ENCODE measurements at places on chromosomes 6 and 20. TPM values are rescaled to one million over a fixed set of nuclear protein-coding genes. Genes with fewer than 3 reads are reported as not detected.

GRCh38 chr6:38612143-38612965 lies 27.4 kb downstream of the BTBD9 start:
- no peaks in the 10 kb centered on the region for H3K4me1 ChIP-seq
- H3K4me3 ChIP-seq, result no peak overlapping the region
- no peaks in the 10 kb centered on the region for H3K36me3 ChIP-seq
- H3K27ac ChIP-seq, result no peak overlapping the region

DNA sequence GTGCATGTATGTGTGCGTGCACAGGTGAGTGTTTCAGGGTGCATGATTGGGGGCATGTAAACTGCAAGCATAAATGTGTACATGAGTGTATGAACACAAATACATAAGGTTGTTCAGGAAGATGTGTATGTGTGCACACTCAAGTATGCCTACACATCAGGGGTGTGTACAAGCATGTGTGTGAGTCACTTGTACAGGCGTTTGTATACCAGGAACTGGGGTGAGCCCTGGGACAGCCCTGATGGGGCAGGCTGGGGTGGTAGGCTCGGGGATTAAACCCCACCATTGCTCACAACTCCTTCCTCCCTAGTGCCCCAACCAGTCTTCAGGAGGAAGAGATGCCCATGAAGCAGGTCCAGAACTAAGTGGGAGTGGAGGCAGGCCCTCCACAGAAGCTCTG lies 4.3 kb downstream of the CRIP3 start:
- no peaks in the 10 kb centered on the region for H3K36me3 ChIP-seq
- no peak for DNase-seq
- peaks cover 13% of the 10 kb centered on the region for H3K27me3 ChIP-seq

DNA sequence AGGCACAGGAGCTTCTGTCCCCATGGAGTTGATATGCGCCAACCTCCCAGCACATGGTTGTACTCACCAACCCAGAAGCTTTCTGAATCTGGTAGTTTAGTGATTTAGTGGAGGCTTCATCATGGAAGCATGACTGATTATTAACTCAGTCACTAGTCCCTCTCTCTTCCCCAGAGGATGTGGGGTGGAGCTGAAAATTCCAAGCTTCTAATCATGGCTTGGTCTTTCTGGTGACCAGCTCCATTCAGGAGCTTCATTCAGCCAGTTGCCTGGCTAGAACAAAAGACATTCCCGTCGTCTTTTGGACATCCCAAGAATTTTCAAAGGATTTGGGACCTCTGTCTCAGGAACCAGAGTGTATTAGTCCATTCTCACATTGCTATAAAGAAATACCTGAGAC lies 13.3 kb upstream of the SMIM13 start:
- H3K27me3 ChIP-seq, result no peaks in the 10 kb centered on the region
- H3K4me1 ChIP-seq, result no peaks in the 10 kb centered on the region
- H3K36me3 ChIP-seq, result no peaks in the 10 kb centered on the region

DNA sequence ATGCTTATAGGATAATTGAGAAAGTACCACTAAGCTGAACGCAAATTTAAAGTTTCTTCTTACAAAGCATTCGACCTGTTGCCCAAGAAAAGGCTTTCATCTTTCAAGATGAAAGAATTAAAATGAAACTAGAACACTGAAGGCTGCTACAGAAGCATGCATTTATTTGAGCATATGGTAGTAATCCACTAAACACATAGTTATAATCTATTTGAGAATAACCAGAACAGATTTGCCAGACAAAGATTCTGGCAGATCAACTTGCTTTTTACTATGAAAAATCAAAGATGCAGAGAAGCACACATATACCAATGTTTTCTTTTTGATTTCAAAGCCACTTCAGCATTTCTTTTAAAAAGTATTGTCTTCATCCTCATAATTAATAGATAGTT lies 412.2 kb downstream of the UTRN start:
- H3K27ac ChIP-seq, result no peak overlapping the region
- H3K4me3 ChIP-seq, result no peak overlapping the region
- peaks cover 2% of the 10 kb centered on the region for H3K4me1 ChIP-seq
- H3K27me3 ChIP-seq, result no peaks in the 10 kb centered on the region

- DNase-seq, result no peak
- H3K36me3 ChIP-seq, result no peaks in the 10 kb centered on the region
- no peak overlapping the region for H3K4me3 ChIP-seq
Observed at GRCh38 chr6:165575158-165575549, 87.9 kb downstream of the PDE10A start.

- H3K27ac ChIP-seq, result no peak overlapping the region
- H3K4me3 ChIP-seq, result no peak overlapping the region
- no peaks in the 10 kb centered on the region for H3K4me1 ChIP-seq
- peak; percentile 56 for DNase-seq
- H3K27me3 ChIP-seq, result peaks cover 73% of the 10 kb centered on the region
Observed at GRCh38 chr20:62727584-62728027, 19.0 kb downstream of the NTSR1 start.

- H3K4me3 ChIP-seq, result no peak overlapping the region
- no peak for DNase-seq
- no peak overlapping the region for H3K27ac ChIP-seq
- H3K4me1 ChIP-seq, result no peaks in the 10 kb centered on the region
- no peaks in the 10 kb centered on the region for H3K27me3 ChIP-seq
Observed at GRCh38 chr6:46876126-46876525, 45.6 kb downstream of the ADGRF5 start.

GRCh38 chr20:34861386-34862084 lies 11.1 kb downstream of the GGT7 start:
- no peak overlapping the region for H3K27ac ChIP-seq
- no peaks in the 10 kb centered on the region for H3K27me3 ChIP-seq
- H3K4me1 ChIP-seq, result peaks cover 5% of the 10 kb centered on the region

- H3K4me1 ChIP-seq, result peaks cover 20% of the 10 kb centered on the region
- no peak overlapping the region for H3K27ac ChIP-seq
- no peak overlapping the region for H3K4me3 ChIP-seq
- no peak for DNase-seq
- no peaks in the 10 kb centered on the region for H3K36me3 ChIP-seq
- no peaks in the 10 kb centered on the region for H3K27me3 ChIP-seq
Observed at GRCh38 chr6:130970839-130971410, 92.1 kb downstream of the EPB41L2 start.

GRCh38 chr6:165725201-165725600 lies 62.2 kb upstream of the PDE10A start:
- no peak overlapping the region for H3K4me3 ChIP-seq
- no peaks in the 10 kb centered on the region for H3K36me3 ChIP-seq
- H3K27me3 ChIP-seq, result no peaks in the 10 kb centered on the region
- DNase-seq, result no peak
- H3K4me1 ChIP-seq, result no peaks in the 10 kb centered on the region
- H3K27ac ChIP-seq, result no peak overlapping the region

DNA sequence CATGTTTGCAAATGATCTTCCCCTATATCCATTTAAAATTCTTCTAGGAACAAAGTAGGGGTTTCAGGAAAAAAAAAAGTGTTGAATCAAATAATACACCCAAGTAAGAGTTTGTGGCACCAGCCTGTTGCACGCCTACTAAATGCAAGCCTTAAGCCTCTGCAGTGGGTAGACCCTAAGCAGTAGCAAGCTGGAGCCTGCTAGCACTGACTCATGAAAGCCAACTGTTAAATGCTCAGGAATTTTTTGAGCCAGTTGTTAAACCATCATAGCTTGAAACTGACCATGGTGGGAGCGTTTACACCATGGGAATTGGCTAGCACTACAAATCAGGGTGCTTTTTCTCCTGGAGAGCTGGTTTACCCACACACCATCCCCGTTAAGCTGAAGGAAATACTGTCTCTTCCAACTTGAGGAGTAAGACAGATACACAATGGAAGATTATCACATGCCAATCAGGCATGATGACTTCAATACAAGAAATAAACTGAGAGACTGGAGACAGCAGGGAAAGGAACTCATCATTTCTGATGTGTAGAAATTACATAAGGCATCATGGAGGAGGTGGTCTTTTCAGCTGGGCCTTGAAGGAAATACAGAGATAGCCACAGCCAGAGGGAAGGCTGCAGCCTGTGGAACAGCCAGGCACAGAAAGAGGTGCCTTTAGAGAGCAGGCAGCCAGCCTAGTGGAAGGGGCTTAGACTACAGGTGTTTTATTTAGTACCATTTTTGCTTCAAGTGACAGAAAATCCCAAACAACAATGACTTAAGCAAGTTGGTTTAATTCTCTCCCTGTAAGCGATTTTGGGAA lies 110.8 kb downstream of the SNX5 start:
- H3K4me3 ChIP-seq, result no peak overlapping the region
- peaks cover 18% of the 10 kb centered on the region for H3K4me1 ChIP-seq
- H3K27ac ChIP-seq, result no peak overlapping the region
- H3K27me3 ChIP-seq, result no peaks in the 10 kb centered on the region

DNA sequence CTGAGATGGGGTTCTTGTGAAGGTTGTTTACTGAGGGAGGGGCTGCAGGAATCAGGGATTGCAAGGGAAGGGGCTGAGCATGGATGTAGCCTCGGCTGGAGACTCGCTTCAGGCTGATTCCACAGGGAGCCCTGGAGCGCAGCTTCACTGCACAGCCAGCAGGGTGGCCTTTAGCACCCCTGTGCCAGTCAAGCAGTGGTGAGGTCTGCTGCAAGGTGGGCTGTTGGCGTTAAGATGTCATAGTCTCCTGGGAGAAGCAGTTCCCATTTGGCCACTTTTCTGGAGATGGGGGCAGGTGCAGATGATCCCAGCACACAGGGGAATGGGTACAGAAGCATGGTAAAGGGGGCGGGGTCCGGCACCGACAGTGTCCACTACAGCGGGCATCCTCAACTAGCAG lies 126.3 kb downstream of the TOX2 start:
- H3K27me3 ChIP-seq, result peaks cover 42% of the 10 kb centered on the region
- no peaks in the 10 kb centered on the region for H3K4me1 ChIP-seq
- no peaks in the 10 kb centered on the region for H3K36me3 ChIP-seq

- H3K4me1 ChIP-seq, result no peaks in the 10 kb centered on the region
- H3K27ac ChIP-seq, result no peak overlapping the region
- no peaks in the 10 kb centered on the region for H3K27me3 ChIP-seq
- no peak overlapping the region for H3K4me3 ChIP-seq
- DNase-seq, result no peak
Observed at GRCh38 chr6:40253420-40253819, 319.2 kb upstream of the MOCS1 start.

DNA sequence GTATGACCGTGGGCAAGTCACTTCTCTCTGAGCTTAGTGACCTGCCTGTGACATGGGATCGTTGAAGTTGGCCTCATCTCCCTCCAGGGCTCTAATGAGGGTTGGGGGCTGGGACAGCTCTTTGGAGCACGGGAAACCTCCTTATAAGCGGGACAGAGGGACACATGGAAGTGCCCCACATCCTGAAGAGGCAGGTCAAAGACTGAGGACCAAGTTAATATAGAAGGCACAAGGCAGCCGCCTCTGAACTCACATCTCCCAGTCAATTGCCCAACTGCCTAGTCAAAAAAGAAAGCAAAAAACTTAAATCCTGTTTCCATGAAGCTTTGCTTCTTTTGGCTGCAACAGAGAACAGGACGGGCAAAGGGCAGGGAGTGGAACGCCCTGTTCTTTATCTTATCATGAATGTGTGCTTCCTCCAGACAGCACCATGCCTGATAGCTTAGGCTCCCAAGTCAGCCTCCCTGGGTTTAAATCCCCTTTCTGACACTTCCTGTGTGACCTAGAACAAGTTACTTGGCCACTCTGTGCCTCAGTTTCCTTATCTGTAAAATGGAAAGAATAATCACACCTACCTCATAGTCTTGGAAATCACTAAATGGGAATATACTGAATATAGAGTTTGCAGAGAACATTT lies 27.1 kb downstream of the LBP start:
- H3K36me3 ChIP-seq, result no peaks in the 10 kb centered on the region
- no peaks in the 10 kb centered on the region for H3K4me1 ChIP-seq
- H3K27me3 ChIP-seq, result peaks cover 8% of the 10 kb centered on the region
- no peak for DNase-seq
- no peak overlapping the region for H3K27ac ChIP-seq
- no peak overlapping the region for H3K4me3 ChIP-seq

- H3K4me1 ChIP-seq, result peaks cover 12% of the 10 kb centered on the region
- H3K27me3 ChIP-seq, result peaks cover 5% of the 10 kb centered on the region
- H3K36me3 ChIP-seq, result no peaks in the 10 kb centered on the region
- H3K27ac ChIP-seq, result no peak overlapping the region
- no peak overlapping the region for H3K4me3 ChIP-seq
Observed at GRCh38 chr6:87965806-87966205, 81.8 kb upstream of the SPACA1 start.

DNA sequence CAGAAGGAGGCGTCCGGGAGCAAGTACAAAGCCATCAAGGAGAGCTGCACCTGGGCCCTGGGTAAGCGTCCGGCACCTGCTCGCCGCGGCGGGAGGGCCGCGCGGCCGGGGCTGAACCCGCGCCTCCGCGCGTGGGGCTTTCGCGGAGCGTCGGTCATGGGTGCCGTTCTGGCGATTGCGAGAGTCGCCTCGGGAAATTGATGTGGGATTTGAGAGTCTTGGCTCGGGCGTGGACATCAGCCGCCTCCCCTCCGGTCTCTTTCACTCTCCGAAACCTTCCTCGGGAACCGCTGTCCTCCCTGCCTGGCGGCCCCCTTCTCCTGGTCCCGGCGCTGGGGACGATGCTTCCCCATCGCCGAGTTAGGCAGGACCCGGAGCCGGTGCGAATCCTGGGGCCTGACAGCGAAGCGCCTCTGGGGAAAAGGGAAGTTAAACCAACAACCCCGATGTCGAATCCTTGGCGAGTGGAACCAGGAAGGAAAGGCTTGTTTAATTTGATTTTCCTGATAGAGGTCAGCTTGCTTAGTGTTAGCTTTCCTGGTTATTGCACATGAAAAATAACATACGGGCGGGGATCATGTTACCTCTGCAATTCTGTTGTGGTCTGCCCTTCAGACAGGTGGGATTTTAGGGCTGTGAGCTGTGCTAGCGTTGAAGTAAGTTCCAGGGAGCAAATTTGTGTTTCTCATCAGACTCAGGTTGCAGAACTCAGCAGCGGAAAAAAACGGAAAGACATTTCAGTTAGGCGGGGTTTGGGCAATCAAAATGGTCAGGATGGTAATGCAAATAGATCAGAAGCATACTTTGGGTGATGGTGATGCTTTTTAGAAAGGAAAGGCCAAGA lies 594 bp downstream of the ARFGEF3 start:
- no peaks in the 10 kb centered on the region for H3K36me3 ChIP-seq
- peak; percentile 63 for DNase-seq
- H3K4me1 ChIP-seq, result peaks cover 20% of the 10 kb centered on the region
- peak overlapping the region; percentile 77 for H3K27ac ChIP-seq
- H3K4me3 ChIP-seq, result peak overlapping the region; percentile 76

DNA sequence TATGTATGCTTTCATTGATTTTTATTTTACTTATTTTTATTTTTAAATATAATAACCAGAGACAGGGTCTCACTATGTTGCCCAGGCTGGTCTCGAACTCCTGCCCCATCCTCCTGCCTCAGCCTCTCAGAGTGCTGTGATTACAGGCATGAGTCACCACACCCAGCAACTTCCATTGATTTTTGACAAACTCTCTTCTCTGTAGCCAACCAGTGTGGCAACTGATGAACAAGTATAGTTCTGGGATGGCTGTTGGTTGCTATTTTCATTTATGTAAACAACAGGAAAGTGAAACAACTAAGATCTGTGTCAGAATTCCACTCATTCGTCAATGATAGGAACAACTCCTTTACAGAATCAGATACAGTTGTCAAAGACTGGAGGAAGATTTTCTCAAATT lies 356.7 kb upstream of the JARID2 start:
- no peaks in the 10 kb centered on the region for H3K36me3 ChIP-seq
- H3K4me1 ChIP-seq, result peaks cover under 1% of the 10 kb centered on the region
- no peak overlapping the region for H3K27ac ChIP-seq

Gene RHAG
- total RNA-seq, result not detected

Gene KIF6
- total RNA-seq, result 0.18 TPM

Gene ZSCAN23
- total RNA-seq, result 5.9 TPM

Gene KHDC1L
- total RNA-seq, result not detected

Gene DDO
- 0.81 TPM for total RNA-seq

Gene DEFB126
- total RNA-seq, result not detected
